Epithelial cell of prostate (primary cell): ENCODE measurements at places on chromosomes 2 and 18.

- DNase-seq = no peak
Observed at GRCh38 chr2:112671801-112672200, 26.1 kb downstream of the SLC20A1 start.

- no peak for DNase-seq
Observed at GRCh38 chr2:53933329-53933728, 37.5 kb downstream of the PSME4 start.

DNA sequence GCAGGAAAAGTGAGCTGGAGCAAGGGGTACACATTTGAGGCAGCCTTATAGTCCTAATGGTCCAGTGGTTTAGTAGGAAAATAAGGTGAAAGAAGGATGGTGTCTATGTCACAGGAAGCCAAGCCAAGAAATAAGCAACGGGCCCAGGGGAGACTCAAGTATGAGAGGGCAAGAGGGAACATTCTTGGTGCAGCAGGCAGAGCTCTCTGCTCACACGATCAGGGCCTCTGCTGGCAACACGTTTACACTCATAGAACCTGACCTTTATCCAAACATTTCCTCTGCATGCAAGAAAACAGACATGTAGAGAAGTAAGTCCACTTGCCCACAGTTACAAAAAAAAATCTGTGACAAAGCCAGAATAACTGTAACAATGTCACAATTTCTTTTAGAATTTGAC, 32.6 kb upstream of the LRRC30 start:
- no peak for DNase-seq

DNA sequence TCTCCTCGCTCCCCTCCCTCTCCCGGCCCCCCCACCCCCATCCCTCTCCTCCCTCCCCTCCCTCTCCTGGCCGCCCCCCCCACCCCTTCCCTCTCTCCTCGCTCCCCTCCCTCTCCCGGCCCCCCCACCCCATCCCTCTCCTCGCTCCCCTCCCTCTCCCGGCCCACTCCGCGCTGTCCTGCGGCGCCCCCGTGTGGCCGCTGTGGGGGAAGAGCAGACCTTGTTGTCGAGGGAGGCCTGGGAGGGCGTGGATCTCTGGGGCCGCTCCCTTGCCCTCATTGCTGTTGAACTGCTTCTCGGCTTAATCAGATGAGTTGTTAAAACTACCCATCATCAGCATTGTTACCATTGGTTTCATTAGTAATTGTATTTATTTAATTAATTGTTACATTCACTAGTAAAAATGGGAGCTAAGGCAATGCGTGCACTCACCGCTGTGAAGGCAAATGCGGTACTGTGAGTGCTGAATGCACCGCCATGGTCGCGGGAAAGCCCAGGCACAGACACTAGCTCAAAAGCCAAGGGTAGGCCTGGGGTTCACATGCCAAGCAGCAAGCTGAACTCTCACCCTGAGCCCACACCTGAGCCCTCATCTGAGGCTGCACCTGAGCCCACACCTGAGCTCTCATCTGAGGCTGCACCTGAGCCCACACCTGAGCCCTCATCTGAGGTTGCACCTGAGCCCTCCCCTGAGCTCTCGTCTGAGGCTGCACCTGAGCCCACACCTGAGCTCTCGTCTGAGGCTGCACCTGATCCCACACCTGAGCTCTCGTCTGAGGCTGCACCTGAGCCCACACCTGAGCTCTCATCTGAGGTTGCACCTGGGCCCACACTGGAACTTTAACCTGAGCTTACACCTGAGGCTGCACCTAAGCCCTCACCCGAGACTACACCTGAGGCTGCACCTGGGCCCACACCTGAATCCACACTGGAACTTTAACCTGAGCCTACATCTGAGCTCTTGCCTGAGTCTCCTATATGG, 8.8 kb downstream of the RTP5 start:
- no peak for DNase-seq

- no peak for DNase-seq
Observed at GRCh38 chr2:207911215-207911614, 114.1 kb downstream of the PLEKHM3 start.

GRCh38 chr2:37837628-37838328, 87.3 kb upstream of the RMDN2 start:
- no peak for DNase-seq

GRCh38 chr2:177881008-177881747, 191.4 kb downstream of the PDE11A start:
- no peak for DNase-seq

DNA sequence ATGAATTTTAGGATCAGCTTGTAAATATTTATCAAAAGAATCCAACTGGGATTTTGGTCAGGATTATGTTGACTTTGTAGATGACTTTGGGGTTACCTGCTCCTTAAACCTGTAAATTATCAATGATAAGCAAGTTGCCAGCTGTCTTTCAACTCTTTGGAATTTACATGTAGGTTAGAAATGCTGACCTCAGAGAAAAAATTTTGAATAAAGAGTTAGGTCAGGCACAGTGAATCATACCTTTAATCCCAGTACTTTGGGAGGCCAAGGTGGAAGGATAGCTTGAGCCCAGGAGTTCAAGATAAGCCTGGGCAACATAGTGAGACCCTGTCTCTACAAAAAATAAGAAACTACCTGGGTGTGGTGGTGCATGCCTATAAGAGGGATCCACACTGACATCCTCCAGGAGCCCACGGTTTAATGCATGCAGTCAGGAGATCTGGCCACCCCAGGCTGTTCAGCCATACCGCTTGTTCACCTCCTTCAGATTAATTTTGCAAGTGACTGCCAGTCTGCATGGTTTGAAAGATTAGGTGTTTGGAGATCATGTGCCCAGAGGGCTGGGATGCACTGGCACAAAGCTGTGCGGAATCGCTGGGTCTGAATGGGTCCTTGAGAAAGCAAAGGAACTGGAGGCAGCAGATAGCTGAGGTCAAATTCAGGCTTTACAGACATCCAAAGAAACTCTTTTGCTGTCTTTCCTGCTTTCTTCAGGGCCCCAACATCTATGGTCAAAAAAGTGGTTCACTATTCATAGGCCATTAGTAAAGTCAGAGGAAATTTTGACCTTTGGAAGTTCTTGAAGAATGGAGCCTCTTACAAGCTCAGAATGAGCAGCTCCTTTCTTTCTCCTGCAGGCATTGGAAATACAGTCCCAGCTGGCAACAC, 83.4 kb upstream of the TXNDC2 start:
- no peak for DNase-seq

DNA sequence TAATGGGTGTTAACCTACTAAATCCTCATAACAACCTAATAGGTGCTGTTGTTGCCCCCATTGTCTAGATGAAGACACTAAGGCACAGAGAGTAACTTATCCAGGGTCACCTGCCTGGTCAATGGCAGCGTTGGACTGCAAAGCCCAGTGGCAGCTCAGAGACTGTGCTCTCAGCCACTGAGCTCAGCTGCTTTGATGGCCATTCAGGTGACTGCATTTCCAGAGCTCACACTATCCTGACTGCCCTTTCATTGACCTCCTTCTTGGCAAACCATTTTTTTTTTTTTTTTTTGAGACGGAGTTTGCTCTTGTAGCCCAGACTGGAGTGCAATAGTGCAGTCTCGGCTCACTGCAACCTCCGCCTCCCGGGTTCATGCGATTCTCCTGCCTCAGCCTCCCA, 115.2 kb downstream of the MAPK4 start:
- DNase-seq = no peak

DNA sequence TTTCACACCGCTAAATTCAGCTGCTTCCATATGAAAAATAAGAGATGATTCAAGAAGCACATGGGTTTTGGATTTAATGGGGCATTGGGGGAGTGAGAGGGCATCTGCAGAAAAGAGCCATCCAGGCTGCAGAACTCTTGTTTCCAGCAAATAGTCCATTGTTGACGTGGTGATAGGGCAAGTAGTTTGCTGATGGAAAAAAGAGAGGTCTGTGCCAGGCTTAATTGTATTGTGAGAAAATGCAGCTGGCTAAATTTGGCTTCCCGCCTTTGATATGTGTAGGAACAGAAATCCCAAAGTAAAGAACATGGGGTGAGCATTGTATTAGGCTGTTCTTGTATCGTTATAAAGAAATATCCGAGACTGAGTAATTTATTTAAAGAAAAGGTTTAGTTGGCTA, 199.5 kb downstream of the SETBP1 start:
- no peak for DNase-seq

DNA sequence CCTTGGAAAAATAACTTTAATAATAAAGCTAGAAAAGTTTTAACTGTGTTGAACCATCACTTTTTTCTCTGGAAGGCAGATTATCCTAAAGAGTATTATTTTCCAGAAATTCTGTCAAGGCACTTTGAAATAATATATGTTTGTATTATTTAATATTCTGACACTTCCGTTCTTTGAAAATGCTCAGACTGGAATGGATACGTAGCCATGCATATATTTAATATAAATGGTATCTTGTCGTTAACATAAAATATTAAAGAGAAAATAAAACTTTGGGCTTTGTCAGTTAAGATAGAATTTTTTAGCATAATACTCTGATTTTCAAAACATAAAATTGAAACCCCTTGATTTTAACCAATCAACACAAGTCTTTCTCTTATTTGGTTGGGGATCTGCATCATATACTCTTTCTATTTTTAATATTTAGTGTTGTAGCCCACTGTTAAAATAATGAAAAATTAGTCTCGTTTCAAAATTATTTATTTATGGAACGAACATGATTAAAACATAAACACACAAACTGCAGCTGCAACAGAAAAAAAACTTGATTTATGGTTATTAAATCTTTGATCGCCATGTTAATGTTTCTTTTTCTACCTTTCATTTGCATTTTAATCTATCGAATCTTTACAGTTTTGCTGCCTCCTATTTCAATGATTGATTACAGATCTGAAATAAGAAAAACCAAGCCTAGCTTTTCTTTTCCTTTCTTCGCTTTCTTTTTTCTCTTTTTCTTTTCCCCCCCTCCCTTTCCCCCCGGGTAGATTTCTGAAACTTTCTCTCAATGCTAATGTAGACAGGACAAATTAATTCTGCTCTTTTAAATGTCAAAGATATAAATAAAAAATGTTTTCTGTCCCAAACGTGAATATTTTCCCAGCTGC, 145.5 kb downstream of the MEIS1 start:
- no peak for DNase-seq

- DNase-seq = no peak
Observed at GRCh38 chr2:64620661-64621060, 33.1 kb downstream of the SERTAD2 start.

- no peak for DNase-seq
Observed at GRCh38 chr2:112712903-112713584, 7.8 kb upstream of the NT5DC4 start.

DNA sequence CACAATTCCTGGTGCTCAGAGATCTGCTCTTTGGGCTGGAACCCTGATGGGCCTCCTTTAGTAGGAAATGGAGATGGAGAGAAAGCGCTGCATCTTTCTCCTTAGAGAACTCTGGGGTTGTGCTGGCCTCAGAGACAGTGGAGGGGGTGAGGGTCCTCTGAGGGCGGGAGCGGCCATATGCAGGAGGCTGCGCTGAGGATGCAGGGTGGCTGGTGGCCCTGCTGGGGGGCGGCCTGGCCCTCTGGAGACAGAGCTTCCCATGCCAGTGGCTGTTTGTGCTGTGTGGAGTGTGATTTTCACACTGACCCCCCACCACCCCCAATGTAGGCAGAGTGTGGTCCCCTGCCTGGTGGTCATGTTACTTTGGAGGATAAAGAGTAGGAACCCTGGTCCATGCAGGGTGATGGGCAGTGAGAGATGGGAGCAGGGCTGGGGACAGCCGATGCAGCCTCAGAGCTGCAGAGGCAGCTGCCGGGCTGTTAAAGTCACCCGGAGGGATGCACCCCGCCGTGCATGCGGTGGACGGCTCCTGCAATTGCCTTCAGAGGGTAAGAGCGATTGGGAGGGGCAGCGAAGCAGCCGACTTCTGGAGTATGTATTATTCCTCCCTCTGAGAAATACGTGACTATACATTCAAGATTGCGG, 194.6 kb downstream of the FAM210A start:
- DNase-seq = no peak

DNA sequence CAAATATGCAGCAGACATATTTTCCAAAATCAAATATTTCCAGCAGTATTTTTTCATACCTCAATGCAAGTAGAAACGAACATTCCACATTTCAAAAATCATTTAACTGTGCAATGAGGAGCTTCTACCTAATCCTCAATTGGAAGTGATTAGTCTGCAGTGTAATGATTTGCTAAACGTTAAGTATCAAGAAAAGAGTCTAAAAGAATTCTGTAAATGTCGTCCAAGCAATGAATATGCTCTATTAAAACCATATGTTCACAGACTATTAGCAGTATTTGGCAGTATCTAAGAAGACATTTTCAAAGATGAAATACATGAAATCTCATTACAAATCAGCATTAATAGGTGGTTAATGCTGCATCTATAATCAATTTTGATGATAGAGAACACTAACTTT, 15.9 kb downstream of the DYM start:
- DNase-seq = no peak

GRCh38 chr2:238728330-238729260, 119.3 kb upstream of the TWIST2 start:
- peak; percentile 20 for DNase-seq
